Left colon (tissue), 2 donors: ENCODE measurements at places on chromosomes 4 and X. TPM values are rescaled to one million over a fixed set of nuclear protein-coding genes. Genes with fewer than 3 reads are reported as not detected.

MGARP gene
- total RNA-seq = 0.22 TPM

ABCB7 gene
- 27.7 TPM for total RNA-seq

GRCh38 chr4:13196721-13197120, 287.4 kb downstream of the RAB28 start:
- DNase-seq = no peak

- no peak for DNase-seq
These were observed 195.8 kb downstream of the PDGFC start for GRCh38 chr4:156775813-156776212.

GRCh38 chrX:88397551-88397950, 349.5 kb upstream of the CPXCR1 start:
- no peak for DNase-seq

SERTM2 gene
- not detected for total RNA-seq

DNA sequence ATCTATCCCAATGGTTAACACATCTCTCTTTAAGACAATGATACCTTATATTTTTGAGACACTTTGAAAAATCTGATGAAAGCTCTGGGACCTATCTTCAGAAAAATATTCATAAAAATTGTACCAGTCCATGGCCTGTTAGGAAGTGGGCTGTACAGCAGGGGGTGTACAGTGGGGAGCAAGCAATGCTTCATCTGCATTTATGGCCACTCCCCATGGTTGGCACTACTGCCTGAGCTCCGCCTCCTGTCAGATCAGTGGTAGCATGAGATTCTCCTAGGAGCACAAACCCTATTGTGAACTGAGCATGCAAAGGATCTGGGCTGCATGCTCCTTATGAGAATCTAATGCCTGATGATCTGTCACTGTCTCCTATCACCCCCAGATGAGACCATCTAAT, 42.6 kb downstream of the C4orf51 start:
- no peak for DNase-seq

GRCh38 chrX:31132821-31133241, 61.0 kb upstream of the FTHL17 start:
- DNase-seq = no peak

GRCh38 chr4:78481180-78481579, 70.4 kb upstream of the ANXA3 start:
- no peak for DNase-seq

DNA sequence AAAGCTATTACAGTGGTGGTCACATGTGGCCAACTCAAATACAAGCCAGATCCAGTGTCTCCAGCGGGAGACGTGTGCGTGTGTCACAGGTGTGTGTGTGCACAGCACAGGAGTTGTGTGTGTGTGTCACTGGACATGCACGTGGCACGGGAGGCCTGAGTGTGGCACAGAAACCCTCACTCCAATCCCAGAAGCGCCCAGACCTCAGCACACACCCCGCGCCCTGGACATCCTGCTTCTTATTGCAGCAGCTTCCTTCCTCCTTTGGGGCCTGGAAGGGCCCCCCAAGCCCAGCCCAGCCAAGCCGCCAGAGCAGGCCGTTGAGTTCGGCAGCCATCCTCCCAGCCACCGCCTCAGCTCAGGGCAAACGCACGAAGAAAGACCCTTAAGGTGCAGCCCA, 37.9 kb downstream of the ACOX3 start:
- DNase-seq = no peak

DNA sequence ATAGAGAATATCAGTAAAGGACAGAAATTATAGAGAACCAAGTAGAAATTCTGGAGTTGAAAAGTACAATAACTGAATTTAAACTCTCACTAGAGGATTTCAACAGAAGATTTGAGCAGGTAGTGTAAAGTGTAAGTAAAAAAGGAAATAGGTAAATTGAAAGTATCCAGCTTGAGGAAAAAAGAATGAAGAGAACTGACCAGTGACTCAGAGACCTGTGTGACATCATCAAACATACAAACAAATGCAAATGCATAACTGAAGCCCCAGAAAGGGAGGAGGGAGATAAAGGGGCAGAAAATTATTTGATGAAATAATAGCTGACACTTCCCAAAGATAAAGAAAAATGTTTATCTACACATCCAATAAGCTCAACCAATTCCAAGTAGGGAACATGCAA, 8.3 kb upstream of the SPON2 start:
- DNase-seq = no peak

GAGE12J gene
- not detected for total RNA-seq

UGT2A2 gene
- total RNA-seq = not detected
